ENCODE measurements at places on chromosomes 7 and 10.

GRCh38 chr10:58791137-58791536, 278.5 kb downstream of the BICC1 start:
- DNase-seq = no peak

DNA sequence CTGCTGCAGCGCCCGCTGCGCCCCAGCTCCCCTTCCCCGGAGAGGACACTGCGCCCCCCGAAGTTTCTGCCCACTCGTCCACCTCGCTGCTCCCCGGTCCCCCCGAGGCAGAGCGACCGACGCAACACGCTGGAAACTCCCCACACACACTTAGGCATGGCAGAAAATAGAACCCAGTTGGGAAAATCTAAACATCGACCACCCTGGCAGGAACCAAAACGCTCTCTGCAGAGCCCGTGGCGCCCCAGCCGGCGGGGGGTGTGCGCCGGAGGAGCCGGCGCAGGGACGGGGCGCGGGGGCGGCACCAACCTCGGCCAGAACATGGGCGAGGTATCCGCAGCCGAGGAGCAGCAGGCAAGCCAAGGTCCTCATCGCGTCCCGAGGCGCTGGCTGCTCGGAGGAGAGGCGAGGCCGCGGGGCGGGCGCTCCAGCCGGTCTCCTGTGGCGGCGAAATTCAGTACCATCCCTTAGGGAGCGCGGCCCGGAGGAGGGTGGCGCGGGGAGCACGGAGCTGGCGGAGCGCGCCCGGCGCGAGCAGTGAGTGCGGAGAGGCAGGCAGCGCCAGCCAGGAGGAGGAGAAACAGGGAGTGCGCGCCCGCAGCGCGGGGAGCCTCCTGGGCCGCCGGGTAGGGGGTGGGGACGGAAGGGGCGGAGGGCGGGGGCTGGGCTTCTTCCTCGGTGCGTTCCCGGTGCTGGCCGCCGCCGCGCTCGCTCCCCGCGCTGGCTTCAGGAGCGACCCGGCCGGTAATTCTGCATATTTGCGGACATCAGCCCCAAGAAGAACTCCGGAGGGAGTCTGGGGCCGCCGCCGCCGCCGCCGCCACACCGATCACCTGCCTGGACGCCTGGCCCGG, 789 bp downstream of the PDGFA start:
- peak; percentile 52 for DNase-seq

DNA sequence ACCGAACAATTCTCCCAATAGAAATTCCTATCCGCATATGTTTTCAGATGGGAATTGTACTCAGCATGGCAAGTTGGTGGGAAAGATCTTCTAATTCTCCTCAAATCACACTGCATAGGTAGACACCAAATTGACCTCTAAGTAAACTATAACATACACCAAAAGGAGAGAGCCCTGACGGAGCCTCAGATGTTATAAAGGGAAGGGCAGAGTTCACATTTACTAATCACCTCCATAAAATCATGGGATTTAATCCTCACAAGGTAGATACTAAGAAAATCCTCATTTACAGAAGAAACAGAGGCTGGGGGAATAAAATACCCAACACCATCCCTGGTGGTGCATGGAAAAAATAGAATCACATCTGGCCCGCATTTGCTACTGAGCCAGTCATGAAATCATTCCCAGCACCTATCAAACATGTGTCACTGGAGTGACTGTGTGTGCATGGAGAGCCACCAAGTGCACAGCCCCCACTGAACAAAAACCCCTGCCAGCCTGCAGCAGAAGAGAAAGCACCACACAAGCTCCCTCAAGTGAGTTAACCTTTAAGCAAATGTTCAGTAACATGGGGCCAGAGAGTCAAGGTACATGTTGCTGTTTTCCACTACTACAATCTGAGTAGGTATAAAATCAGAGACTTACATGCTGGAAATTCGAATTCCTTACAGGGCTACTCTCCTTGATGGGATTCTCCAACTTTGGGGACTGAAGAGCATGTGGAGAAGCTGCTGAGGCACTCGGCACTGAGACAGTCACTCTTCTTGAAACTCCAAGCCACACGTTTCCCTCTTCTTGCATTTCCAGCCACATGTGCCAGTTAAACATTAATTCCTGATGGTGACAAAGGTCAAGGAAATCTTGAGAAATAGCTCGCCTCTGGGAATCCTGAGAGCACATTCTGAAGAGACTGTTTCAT, at the start of gene DDC:
DDC (minus strand) TSS at position 766 of the 919 bp plus-strand sequence. CDS start 21,320 bp downstream, outside the sequence.
- no peak for DNase-seq

DNA sequence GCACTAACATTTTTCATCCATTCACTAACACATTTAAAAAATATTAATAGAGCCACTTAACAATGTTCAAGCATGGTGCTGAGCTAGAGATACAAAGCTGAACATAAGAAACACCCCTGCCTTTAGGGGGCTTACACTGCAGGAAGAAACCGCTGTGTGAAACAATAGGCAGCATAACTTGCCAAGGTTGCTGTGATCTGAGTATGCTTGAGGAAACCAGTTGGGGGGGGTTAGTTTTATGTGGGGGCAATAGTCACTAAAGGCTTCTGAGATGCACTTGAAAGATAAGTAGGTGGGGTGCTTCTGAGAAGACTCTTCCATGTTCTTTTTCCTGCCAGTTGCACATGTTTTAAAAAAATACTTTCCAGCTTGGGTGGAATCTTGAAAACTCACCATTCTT, 2.8 kb downstream of the RBM17 start:
- no peak for DNase-seq

DNA sequence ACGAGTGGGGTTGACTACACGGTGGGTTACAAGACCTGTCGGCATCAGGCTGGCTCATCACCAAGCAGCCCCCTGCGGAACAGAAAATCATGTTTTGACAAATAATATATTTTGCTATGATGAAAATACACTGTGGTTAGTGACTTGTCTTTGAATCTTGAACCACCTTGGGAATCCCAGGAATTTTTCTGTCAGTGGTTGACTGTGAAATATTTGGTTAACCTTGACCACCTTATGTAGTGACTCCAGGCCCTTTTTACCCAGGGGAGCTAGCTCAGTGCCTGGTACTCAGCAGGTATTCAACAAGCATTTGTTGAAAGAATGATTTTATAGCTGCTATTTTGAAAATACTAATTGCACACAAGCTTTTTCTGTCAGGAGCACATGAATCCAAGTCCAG, 406.0 kb downstream of the PHF14 start:
- DNase-seq = no peak

GRCh38 chr10:96524741-96525140, 11.0 kb upstream of the TLL2 start:
- DNase-seq = no peak

DNA sequence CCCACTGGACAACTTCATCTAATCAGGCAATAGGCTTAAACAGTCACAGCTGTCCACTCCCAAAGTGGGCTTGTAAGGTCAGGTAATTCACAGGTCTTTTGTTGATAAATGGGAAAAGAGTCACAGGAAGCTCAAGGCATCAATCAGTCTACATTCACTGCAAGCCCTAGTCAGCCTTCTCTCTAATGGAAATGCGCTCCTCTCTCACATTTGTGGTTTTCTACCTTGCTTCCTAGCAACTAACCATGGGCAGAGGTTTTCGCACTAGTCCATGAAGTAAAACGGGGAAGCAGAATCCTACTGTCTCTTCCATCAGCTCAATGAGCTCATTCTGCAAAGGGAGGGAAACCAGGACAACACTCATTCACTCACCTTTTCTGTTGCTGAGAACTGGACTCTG, 53.5 kb upstream of the APBB1IP start:
- no peak for DNase-seq

DNA sequence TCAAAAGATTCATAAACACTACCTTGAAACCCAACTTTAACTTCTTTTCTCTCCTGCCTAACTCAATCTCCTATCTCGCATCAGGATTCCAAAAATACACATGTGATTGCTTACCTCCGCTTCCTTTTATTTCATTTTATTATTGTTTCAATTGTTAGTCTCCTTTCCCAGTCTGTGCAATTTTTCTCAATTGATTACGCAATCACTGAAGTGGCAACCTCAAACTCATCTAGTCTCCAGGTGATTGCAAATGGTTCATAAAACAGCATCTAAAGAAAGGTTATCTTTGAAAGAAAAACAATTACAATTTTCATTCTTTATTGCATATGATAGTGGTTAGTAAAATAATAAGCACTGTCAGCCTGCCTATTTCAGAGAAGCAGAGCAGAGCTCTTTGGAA, 45.6 kb downstream of the CHRM2 start:
- no peak for DNase-seq

GRCh38 chr10:14179251-14179650, 151.5 kb downstream of the FRMD4A start:
- no peak for DNase-seq

DNA sequence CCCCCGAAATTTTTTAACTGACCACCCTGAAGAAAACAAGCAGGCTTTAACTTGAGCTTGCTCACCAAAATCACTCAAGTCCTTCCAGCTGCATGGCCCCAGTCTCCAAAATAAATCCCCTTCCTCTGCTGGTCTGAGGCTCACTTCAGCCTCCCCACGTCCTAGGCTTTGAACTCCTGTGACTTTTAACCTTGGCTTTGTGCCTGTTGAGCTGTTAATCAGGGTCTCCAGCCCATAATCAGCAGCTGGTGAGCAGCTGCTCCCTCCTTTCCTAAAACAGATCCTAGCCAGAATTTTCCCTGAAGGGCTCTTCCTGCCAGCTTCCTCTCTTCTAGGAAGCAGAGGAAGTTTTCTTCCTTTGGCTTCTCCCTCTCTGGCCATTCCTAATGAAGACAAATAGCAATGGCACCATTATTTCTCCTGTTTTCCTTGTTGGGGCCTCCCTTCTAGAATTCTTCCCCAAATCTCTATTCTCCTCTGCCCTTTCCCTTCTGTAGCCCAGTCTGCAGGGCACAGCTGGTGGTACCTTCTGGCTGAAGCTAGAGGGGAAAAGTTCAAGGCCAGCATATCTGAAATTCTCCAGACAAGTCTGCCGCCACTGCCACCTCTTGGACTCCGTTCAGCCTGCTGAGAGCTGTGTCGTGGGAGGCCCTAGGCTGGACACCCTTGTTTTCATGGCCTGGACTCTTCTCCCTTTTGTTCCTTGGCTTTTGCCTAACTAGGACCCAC, 152.1 kb downstream of the NOC3L start:
- no peak for DNase-seq

DNA sequence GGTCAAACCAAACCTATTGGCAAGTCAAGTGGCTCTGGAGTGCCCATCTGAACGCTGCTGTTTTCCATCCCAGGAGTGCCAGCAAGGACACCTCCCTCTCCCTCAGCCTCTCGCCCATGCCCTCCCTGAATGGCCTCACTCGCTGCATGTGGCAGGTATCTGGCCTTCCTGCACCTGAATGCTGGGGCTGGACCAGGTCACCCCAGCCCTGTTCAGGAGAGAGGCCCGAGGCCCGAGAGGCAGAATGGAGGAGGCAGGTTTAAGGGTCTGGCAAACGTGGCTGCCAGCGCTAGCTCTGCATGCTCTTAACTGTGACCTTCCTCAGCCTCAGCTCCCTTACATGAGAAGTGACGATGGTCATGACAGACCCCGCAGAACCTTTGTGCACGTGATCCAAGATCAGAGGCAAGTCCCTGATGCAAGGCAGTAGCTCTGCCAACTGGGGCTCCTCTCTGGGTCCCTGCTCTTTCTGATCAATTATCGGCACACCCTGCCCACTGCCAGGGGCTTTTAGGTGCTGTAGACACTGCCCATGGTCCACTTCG, 295.7 kb upstream of the ZMIZ1 start:
- no peak for DNase-seq

GRCh38 chr7:7562736-7563135, 3.9 kb upstream of the MIOS start:
- DNase-seq = no peak

DNA sequence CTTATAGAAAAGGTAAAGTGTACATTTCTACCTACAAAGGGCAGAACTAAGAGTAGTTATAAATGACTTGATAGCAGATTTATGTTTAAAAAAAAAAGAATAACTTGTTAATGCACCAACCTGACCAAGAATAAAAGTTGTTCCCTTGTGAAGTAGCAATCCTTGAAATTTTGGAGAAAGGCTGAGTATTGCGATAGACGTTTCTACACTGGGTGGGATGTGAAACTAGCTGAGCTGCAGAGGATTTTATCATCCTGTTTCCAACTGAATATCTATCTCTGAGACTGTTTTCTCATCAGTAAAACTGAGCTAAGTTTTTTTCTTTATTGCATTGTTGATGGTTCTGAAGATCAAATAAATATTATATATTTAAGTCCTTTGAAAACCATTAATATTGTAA, 14.6 kb downstream of the MDFIC start:
- no peak for DNase-seq

- DNase-seq = no peak
Measured at GRCh38 chr10:114925587-114926586, 12.1 kb upstream of the TRUB1 start.

GRCh38 chr10:81873231-81873931, 1.6 kb upstream of the NRG3 start:
- DNase-seq = no peak

DNA sequence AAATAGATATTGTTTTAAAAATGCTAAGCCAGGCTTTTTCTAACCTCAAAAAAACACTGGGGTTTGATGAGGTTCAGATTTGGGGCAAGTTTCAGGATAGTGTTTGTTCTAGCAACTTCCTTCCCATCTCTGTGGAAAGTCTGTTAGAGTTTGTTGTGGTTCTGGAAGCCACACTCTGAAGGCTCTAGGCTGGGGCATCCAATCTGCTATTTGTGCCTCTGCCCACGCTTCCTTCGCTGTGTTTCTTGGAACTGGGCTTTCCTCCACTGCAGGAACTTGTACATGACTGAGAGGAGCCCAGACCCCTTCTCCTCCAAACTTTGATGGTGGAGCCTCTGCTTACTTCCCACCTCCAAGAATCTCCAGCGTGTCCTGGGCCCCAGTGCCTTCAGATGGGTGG, 108.5 kb upstream of the SLC25A13 start:
- no peak for DNase-seq

- DNase-seq = no peak
Measured at GRCh38 chr10:45454859-45455258, 80.8 kb downstream of the ALOX5 start.

GRCh38 chr7:157136372-157136771, 2.4 kb upstream of the UBE3C start:
- DNase-seq = peak; percentile 31

GRCh38 chr7:153675131-153675530, 377.1 kb upstream of the DPP6 start:
- no peak for DNase-seq

GRCh38 chr7:12570168-12570533, 369 bp upstream of the SCIN start:
- peak; percentile 80 for DNase-seq

- no peak for DNase-seq
Measured at GRCh38 chr10:96850825-96851224, 18.7 kb downstream of the LCOR start.

GRCh38 chr10:108615576-108616320, 1307.6 kb downstream of the XPNPEP1 start:
- DNase-seq = no peak

GRCh38 chr7:85224171-85224570, 37.3 kb upstream of the SEMA3D start:
- no peak for DNase-seq

DNA sequence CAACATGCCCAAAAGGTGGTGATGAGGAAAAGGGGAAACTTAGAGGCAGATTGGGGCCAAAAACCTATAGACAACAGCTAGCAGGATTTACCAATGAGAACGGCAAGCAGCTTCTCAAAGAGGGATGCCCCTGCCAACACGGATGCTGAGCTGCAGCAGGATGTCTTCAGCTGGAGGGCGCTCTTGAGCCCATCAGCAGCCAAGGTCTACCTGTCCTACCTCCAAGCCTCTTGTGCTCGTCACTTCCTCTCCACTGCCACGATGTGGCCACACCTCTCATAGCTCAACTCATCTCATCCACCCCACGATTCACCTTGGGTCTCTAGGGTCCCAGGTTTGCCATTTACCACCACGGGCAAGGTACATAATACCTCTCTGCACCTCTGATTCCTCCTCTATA, 36.5 kb downstream of the DLG5 start:
- DNase-seq = no peak

- no peak for DNase-seq
Measured at GRCh38 chr7:124893140-124893827, 36.3 kb downstream of the POT1 start.

All from NCI-H1092 treated with DMSO at 0.1 percent for 48 hours (cell line).